ENCODE measurements at places on chromosomes 3 and 15.

DNA sequence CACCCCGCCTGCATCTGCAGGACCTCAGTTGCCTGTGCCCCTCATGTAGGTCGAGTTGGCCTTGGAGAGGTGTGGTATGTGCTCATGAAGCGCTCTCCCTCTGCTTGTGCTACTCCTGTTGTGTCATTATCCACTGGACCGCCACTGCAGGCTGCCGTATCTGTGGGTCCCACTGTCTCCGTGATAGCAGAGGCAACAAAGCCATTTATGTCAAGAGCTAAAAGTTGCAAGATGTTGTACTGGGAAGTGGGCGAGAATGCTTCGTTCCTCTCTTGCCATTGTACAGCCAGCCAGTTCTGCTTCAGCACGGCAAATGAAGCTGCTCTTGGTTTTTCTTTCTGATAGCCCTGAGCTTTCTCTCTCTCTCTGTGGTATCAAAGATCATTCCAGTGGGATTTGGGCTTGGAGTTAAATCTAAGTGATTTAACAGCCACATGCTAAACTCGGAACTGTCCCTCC is 89.0 kb downstream of the TMEM212 start:
- DNase-seq = no peak

DNA sequence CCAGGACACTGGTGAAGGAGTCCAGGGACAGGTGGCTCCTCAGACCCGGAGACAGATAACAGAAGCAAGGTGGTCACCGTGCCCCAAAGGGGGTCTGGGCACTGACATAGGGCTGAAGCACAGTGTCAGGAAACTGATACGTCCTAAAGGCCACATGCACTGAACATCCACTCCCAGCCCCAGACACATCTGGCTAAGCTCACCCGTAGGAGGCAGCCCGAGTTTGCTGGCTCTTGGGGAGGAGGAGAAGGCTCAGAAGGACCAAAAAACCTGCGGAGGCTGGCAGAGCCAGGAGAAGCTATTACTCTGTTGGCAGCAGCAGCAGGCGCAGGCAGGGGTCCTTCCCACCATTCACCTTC is 1.2 kb downstream of the CACNA2D2 start:
- no peak for DNase-seq

DNA sequence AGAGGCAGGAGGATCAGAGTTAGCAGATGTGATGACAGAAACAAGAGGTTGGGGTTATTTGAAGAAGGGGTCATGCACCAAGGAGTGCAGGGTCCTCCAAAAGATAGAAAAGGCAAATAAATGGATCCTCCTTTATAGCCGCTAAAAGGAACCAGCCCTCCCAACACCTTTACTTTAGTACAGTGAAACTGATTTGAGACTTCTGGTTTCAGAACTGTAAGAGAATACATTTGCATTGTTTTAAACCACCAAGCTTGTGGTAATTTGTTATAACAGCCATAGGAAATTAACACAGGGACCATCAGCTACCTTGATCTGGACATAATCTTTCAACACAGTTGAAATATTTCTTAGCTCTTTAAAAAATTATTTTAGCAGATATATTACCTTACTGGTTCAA is 166.6 kb downstream of the TIGIT start:
- DNase-seq = no peak

GRCh38 chr3:42098171-42098570 is 7.0 kb downstream of the TRAK1 start:
- DNase-seq = no peak

DNA sequence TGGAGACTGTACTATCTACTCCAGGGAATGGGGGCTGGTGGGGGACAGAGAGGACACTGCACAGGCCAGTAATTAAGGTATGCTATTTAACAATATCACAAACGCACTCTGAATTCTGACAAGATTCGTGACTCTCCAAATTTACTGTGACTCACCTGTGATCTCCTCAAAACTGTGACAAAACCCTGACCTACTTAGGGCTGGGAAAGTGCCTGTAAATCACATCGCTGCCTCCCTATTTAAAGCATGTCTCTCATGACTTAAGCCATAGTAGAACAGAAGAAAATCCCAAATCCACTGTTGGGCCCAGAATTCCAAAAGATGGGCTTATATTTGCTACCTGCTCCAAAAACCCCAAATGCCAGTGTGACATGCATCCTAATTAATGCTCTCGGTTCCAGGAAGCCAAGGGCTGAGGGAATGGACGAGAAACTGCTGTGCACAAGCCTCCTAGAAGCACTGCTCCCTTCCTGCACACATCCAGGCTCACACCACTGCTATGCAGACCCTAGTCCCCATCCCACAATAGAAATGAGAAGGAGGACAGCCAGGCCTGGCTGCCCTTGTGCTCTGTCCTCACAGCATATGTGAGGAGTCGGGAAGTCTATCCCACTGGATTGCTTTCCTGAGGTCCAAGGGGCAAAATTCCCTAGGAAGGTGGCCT is 187.7 kb upstream of the CHRNA7 start:
- DNase-seq = no peak

DNA sequence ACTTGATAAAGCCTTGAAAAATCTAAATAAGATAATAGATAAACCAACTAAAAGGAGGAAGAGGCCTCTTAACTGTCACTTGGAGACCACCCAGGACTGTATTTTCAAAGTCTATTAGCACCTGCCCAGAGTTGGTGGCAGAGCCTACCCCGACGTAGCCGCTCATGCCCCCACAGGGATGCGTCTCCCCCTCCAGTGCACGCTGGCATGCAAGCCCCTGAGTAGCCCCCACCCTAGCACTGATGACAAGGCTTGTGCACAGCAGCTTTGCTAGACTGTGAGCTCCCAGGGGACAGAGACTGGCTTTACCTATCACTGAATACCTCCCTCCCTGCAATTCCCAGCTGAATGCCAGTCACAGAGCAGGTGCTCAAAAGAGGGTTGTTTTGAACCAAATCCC is 54.1 kb upstream of the HES1 start:
- no peak for DNase-seq

- no peak for DNase-seq
These were observed 23.4 kb downstream of the PLA2G4D start for GRCh38 chr15:42070976-42071350.

GRCh38 chr15:21267671-21268395 is 172.5 kb downstream of the POTEB3 start:
- DNase-seq = no peak

- no peak for DNase-seq
These were observed 151.9 kb upstream of the LINGO1 start for GRCh38 chr15:77784361-77785292.

DNA sequence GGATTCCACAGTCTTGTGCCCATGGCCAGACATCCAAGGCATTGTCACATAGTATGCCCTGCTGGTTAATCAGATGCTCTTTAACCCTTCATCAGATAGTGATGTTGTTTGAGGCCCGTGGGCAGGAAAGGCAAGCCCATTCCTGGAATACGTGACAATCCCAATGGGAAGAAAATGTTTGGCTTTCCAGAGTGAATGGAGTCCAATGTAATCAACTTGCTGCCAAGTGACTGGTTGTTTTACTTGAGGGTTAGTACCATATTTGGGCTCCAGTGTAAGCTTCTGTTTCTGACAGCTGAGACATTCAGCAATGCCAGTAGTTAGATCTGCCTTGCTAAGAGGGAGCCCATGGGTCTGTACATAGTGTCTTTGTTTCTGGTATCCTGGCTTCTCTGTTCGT is 31.3 kb downstream of the RPL39L start:
- no peak for DNase-seq

- DNase-seq = no peak
These were observed 15.1 kb downstream of the ABI3BP start for GRCh38 chr3:100978011-100978659.

GRCh38 chr3:18351823-18352744 is 73.1 kb downstream of the SATB1 start:
- DNase-seq = no peak

DNA sequence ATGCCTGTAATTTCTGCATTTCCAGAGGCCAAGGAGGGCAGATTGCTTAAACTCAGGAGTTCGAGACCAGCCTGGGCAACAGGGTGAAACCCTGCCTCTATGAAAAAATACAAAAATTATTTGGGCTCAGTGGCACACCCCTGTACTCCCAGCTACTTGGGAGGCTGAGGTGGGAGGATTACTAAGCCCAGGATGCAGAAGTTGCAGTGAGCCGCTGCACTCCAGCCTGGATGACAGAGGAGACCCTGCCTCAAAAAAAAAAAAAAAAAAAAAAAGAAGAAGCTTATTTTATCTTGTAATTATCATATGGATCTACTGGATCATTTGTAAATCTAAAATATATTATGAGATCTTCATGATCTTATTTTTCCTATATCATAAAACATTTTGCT is 84.1 kb downstream of the PPCDC start:
- no peak for DNase-seq

GRCh38 chr3:58321791-58322190 is 10.9 kb upstream of the PXK start:
- DNase-seq = no peak

DNA sequence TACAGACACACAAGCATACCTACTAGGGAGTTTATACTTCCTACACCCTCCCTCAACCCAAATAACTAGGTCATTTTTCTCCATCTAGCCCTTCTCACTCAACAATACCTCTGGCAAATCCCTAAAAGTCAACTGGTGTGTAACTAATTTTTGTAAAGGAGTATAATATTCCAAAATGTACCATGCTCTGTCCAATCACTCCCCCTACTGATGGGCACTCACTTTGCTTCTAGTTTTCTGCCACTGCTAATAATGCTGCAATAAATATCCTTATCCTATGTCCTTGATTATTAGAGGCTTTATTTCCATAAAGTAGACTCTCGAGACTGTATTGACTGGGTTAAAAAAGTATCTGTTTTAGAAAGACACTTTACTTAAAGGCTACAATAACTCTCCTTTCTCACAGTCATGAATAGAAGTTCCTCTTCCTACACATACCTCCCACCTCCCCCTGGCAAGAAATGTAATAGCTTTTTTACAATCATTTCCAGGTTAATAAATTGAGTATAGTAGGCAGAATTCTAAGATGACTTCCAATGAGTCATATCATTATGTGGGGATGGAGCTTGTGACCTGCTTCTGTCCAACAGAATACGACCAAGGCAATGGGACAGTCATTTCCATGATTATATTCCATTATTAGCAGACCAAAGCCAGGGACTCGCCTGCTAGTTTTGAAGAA is 30.0 kb downstream of the SHQ1 start:
- DNase-seq = no peak

GRCh38 chr15:63221346-63221745 is 31.9 kb downstream of the RAB8B start:
- no peak for DNase-seq

GRCh38 chr3:62367763-62368195 is 5.6 kb downstream of the FEZF2 start:
- no peak for DNase-seq

DNA sequence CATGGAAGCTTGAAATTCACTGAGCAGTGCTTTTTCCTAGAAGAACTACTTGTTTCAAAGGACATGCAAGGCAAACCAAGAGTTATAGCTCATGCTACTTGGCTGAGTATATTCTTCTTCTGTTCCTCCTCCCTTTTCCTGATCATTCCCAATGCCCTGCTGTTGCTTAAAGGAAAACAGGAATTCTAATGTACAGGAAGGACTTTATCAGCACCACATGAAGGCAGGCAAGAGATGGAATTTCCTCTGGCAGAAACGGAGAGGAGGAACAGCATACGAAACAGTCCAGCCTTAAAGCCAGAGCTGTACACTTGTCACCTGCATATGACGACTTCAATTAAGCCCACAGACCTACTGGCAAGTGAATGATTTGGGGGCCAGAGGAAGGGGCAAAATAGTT is 15.7 kb downstream of the MEIS2 start:
- no peak for DNase-seq

DNA sequence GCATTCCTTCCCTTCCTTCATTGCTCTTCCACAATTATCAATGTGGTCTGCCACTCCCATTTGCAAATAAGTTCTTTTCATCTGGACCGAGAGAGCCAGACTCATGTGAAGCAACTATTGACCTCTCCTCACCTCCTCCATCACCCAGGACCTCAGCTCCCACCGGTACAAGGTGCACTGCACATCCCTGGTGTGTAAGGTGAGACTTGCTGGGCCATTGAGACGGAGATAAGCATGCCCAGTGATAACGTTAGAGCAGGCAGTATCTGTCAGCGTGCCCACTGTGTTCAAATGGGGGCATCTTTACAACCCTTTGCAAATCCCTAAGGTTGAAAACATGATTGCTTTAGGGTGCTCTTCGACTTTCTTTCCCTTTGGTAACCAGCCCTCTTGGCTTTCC is 154.8 kb downstream of the ADAMTS17 start:
- no peak for DNase-seq
